Fibroblast of skin of left quadriceps (primary cell): ENCODE measurements at places on chromosomes 2 and 18.

DNA sequence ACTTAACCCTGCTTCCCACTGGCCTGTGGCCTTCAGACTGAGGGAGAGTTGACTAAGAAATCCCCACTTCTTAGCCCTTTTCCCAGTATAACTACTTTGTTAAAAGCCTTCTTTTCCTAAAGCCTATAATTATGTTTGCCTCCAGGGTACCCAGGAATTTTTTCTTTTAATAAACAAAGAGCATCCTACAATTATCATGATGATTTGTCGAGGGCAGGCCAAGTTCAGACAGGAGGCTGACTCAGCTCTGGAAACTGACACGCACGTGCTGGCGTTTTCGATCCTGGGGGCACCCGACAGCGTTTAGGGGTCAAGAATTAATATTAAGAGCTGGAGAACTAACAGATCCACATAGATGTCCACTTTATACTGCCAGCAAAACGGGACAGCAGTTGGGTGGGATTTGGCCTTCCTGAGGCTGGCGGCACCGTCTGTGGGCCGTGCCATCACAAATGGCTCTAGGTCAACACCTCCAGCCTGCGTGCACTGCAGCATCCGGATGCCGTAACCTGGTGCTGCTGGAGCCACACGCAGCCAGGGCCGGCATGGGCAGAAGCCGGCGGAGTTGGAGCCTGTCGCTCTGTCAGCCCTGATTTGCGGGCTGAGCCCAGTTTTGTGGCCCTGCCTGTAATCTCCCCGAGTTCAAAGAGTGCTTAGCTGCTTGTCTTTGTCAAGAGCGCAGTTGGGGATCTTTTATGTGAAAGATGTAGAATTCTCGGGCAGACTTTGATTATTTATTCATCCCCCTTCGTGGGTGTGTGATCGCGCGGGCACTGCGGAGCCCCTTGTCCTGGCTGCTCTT, 191.0 kb downstream of the GLI2 start:
- DNase-seq, result no peak

- no peak for DNase-seq
Measured at GRCh38 chr2:84815146-84815545, 65.7 kb downstream of the TRABD2A start.

DNA sequence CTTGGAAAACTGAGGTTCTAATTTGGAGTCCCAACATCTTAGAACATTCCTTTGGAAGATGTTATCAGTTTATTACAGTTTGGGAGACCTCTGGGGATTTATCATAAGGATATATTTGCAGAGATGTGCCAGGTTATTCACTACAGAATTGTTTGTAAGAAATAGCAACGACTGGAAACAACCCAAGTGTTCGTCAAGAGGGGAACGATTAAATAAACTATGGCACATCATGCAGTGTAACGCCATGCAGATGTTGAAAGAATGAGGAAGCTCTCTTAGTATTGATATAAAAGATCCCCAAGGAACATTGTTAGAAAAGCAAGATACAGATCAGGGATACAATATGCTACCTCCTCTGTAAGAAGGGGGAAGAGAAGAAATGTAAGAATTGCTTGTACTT, 210.6 kb downstream of the TMEM247 start:
- peak; percentile 70 for DNase-seq

DNA sequence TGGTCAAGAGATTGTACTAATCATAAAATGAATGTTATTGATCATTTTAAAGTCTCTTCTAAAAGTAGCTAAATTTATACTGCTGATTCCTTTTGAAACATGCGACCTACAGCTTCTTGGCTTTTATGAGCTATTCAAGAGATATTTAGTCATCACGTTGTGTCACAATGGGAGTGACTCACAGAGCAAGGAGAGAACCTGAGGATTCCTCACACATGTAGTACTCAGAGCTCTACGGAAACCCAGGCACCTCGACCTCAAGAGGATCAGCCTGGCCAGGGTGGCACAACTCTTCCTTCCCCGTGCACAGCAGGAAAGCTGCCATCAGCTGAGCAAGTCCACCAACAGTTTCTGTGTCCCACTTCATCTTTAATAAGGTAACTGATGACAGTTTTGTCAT, at the start of gene DHRS9:
Gene DHRS9, plus strand, starts transcription at position 223 of the 400 bp plus-strand sequence. CDS start 12,019 bp downstream, outside the sequence.
- DNase-seq, result no peak

DNA sequence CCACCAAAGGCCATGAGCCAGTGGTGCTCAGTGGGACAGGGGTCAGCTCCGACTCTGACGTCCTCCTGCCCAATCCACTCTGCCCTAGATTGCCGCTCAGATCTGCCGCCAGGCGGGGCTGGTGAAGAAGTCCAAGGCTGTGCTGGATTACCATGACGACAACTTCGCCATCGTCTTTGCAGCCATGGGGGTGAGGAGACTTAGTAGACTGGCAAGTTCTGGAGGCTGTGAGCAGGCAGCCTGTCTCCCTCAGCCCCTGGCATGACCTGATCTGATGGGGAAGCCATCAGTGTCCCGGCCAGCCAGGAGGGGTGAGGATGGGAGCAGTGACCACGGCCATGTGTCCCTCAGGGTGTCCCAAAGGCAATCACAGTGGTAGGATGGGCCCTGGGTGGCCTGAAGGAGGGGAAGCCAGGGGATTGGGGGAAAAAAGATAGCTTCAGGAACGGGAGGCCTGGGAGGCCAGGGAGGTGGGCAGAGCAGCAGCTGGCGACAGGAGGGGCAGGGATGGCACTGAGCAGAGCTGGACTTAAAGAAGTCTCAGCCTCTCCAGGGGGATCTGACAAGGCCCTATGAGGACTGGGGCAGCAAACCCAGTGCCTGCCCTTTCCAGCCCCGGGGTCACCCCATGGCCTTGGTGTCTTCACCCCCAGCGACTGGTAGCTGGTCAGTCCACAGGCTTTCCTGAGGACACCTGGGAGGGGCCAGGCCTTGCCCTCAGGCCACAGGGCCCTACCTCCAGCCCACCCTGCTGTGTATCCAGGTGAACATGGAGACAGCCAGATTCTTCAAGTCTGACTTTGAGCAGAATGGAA, 17.4 kb upstream of the ANKRD53 start:
- no peak for DNase-seq

GRCh38 chr2:69641887-69642708, 1.4 kb downstream of the AAK1 start:
- no peak for DNase-seq

DNA sequence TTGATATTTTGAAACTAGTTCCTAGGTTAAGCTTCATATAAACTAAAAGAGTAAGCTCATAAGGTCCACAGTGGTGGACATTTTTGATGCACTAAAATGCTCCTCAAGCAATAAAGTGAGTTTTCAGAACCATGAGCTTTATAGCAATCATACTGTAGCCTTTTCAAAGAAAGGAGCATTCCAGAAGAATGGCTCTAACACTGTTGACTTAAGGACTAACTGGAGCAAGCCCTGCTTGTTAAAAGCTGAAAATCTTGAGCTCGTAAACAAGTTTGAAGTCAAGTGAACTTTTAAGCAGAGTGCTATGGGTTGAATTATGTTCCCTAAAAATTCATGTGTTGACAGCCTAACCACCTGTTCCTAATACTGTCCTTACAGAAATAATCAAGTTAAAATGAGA, 38.0 kb downstream of the KYNU start:
- no peak for DNase-seq

DNA sequence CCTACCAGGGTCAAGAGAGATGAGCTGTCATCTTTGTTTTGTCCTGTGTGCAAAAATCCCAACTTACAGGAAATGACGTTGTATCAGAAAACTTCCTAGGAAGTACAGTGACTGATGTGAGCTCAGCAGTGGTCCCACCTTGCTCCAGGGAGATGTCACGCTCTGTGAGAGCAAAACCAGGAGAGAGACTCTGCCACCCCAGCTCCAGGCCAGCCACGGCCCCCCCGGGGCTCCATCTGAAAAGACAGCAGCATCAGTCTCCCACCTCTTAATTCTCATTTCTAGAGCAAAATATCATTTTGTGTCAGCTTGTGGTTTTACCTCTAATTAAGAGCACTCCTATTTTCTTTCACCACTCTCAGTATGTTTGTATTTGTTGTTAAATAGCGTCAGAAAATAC, 57.5 kb downstream of the MYL12B start:
- no peak for DNase-seq

DNA sequence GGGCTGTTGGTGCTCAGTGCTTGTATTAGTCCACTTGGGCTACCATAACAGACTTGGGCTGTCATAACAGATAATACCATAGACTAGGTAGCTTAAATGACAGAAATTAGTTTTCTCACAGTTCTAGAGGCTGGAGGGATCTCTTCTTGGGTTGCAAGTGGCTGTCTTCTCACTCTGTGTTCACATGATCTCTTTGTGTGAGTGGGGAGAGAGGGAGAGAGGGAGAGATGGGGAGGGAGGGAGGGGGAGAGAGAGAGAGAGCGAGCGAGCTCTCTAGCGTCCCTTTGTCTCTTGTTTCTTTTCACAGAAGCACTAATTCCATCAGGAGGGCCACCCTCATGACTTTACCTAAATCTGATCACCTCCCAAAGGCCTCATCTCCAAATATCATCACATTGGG, 4.5 kb upstream of the XRCC5 start:
- DNase-seq, result no peak

DNA sequence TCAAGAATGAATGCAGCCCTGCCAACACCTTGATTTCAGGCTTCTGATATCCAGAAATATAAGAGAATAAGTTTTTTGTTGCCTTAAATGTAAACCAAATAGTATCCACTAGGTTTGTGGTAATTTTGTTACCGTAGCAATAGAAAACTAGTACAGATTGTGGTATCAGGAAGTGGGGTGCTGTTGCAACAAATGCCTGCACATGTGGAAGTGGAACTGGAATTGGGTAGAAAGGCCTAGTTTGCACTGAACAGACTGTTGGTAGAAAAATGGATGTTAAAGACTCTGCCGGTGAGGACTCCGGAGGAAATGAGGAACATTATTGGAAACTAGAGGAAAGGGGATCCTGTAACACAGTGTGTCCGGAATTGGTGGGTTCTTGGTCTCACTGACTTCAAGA, 145.8 kb upstream of the MGAT5 start:
- no peak for DNase-seq

DNA sequence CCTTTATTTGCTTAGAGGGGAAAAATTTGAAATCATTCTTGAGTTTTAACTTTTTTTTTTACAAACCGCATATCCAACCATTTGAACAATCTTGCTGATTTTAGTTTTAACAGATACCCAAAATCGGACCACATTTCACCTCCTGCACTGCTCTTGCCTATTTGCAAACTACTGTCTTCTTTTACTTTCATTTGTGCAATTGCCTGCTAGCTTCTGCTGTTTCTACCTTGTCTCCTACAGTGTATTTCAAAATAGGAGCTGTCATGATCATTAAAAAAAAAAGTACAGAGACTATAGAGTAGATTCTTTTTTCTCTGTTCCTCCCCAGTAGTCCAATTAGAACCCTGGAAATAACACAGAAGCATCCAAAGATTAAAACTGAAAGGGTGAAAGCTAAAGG, 1081.2 kb downstream of the SOCS6 start:
- DNase-seq, result no peak

- DNase-seq, result no peak
Measured at GRCh38 chr2:102677244-102678215, 58.2 kb downstream of the SLC9A2 start.

DNA sequence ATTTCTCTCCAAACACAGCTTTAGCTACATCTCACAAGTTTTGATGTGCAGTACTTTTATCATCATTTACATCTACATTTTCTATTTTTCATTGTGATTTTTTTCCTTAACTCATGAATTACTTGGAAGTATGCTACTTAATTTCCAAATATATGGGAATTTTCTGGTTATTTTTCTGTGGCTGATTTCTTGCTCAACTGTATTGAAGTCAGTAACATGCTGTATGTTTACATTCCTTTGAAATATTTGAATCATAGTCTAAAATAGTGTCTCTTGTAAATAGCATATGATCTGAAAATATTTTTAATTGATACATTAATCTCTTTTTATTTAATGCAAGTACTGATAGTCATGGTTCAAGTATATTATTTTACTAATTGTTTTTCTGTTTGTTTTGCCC, 26.0 kb upstream of the GALNT5 start:
- DNase-seq, result peak; percentile 10

- no peak for DNase-seq
Measured at GRCh38 chr18:57121542-57122112, 25.3 kb upstream of the BOD1L2 start.
